ENCODE measurements at places on chromosomes 4 and X.

DNA sequence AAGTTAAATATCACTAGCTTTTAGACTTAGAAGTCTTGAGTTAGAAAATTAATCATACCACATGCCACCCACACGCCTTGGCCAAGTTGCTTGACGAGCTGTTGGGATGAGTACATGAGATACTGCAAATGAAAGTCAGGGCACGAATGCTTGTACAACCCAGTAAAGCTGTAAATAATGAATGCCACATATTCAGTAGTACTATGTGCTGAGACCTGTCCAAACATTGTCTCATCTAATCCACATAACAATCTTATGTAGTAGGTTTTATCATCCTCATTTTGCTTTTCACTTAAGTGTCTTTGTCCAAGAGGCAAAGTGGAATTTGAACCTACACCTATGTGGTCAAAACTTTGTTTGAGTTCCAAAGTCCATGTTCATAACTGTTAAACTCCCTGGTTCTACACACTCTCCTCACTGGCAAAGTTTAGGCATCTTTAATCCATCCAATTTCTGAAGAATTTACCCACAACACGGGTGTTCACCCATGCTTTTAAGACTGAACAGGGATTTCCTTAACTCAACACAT is 74.1 kb downstream of the LDB2 start:
- DNase-seq, result no peak

DNA sequence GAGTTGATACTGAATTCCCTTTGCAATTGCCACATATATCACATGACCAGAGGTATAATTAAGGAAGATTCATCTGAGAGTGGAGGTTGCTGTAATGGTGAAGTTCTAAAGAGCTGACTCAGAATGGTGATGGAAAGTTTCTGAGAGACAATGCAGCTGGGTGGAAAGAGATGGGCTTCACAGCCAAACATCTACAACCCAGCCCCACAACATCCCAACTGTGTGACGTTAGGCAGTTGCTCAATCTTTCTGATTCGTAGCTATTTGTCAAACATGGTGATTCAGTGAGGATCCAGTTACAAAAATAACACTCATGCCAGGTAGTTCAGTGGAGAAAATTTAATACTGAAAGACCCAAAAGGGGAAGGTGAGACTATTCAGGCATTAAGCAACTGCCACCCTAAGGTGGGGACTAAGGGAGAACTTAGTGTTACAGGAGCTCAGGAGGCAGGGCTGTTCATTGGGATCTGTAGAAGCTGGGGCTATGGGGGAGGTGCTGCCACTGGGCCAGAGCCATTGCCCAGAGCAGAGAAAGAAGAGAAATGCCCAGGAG is 6.9 kb upstream of the AFF1 start:
- no peak for DNase-seq

GRCh38 chr4:147753047-147753446 is 21.2 kb downstream of the ARHGAP10 start:
- no peak for DNase-seq

DNA sequence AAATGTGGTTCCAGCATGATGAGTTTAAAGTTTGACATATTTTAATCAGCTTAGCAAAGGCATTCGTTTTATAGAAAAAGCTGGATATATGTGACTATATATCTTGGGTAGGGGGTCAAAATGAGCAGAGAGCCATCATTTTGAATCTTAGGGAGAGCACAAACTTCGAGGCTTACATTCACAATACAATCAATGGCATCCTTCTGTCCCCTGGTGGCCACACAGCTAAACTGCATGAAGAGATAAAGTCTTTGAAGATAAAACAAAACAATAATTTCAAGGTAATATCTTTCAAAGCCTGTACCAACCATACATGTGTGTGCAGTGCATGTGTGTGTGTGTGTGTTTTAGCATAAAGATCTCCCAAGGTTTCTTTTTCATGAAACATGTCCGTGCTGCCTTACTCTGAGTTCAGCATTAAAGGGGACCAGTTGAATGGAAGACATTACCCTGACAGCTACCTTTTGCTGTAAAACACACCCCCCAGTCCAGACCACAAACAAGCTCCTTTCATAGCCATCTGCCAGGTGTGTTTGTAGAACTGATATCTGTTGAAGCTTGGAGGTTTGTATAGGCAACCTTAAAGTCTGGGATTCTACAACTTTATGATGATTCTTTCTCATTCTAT is 22.0 kb downstream of the DYNLT3 start:
- DNase-seq, result peak; percentile 51

- DNase-seq, result peak; percentile 41
Observed at GRCh38 chrX:130171446-130172126, at the start of gene RAB33A. RAB33A (plus strand) TSS chrX:130171962; CDS start chrX:130172063, 101 bp downstream.

GRCh38 chrX:150184491-150184890 is 178.6 kb upstream of the MAMLD1 start:
- no peak for DNase-seq
